Naive thymus-derived CD8-positive, alpha-beta T cell (primary cell): ENCODE measurements at places on chromosomes 5 and 9. TPM values are rescaled to one million over a fixed set of nuclear protein-coding genes. Genes with fewer than 3 reads are reported as not detected.

PCSK1 gene
- not detected for total RNA-seq

DNA sequence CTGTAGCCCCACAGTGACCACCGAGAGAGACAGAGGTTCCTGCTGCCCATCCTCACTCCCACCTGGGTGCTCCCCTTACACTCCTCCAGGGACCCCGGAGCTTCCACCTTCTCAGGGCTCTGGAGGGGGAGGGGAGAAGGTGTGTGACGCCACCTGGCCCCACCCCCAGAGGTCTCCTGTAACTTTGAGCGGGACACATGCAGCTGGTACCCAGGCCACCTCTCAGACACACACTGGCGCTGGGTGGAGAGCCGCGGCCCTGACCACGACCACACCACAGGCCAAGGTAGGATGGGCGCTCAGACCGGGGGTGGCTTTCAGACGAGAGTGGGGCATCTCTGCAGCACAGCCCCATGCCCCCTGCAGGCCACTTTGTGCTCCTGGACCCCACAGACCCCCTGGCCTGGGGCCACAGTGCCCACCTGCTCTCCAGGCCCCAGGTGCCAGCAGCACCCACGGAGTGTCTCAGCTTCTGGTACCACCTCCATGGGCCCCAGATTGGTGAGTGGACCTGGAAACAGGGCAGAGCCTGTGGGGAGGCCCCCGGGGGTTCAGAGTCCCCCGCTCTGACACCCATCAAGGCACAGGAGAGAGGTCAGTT, 4.5 kb downstream of the MAMDC4 start:
- no peak for DNase-seq

- DNase-seq = no peak
Observed at GRCh38 chr5:133141746-133142145, 89.9 kb downstream of the HSPA4 start.

DNA sequence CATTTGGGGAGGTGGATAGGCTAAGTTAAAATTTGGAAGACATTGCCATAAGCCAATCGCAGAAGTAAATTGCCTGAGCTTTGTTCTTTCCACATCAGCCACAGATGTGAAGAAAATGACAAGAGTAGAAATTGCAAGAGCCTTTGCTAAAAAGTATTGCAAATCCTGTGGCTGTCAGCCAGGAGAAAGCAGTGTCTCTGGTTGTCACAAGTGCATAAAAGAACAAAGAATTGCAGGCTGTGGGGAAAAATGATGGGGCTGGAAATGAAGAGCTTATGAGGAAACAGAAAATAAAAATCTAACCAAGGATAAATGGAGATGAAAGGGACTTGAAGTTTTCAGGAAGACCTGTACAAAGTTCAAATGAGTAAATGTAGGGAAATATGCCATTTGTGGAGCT, 344.8 kb downstream of the CSNK1G3 start:
- no peak for DNase-seq

- DNase-seq = no peak
Observed at GRCh38 chr5:76479973-76480667, 77.0 kb downstream of the IQGAP2 start.

DNA sequence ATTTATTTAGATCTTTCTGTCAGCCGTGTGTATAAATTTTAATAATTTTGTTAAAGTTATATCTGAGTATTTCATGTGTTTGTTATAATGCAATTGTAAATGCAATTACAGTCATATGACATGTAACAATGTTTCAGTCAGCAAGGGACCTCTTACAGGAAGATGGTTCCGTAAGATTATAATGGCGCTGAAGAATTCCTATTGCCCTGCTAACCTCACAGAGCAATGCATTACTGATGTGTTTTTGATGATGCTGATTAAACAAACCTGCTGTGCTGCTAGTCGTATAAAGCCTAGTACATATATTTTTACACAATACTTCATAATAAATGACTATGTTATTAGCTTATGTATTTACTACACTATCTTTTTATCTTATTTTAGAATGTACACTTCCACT, 1166.4 kb downstream of the CDH12 start:
- no peak for DNase-seq

- DNase-seq = no peak
Observed at GRCh38 chr9:116032683-116033440, 120.7 kb upstream of the PAPPA start.

DNA sequence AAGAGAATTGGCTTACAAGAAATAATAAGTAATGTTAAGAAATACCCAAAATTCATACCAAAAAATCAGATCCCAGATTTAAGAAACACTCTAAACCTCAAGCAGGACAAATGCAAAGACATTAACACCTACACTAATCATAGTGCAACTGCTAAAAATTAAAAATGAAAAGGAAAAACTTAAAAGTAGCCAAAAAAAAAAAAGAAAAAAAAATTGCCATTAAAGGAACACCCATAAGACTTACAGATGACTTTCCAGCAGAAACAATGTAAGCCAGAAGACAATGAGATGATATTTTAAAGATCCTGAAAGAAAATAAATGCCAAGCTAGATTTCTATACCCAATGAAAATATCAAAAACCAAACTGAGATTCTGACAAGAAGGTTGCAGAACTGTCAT, 101.5 kb downstream of the DENND1A start:
- DNase-seq = no peak

- DNase-seq = no peak
Observed at GRCh38 chr9:79360387-79361347, 211.1 kb upstream of the TLE4 start.

TMEM141 gene
- total RNA-seq = 51.6 TPM

DNA sequence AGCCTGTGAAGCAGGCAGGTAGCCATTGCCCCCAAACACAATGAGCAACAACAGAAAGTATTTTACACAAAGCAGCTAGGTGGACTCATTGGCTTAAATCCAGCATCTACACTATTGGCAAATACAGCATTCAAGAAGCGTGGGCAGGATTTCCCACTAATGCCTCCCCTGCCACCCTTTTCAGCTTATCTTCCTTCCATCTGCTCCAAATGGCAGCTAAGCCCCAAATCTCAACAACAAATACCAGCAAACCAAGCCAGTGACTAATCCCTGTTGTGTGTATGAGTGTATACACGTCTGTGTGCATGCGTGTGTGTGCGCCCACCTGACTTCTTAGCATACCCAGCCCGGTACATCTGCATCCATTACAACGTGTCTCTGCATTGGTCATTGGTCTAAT, 151.2 kb upstream of the WWC1 start:
- no peak for DNase-seq

DNAJC18 gene
- total RNA-seq = 5.5 TPM
